ENCODE measurements at places on chromosomes 5 and 9.
A peak's percentile ranks its signal among the peaks of the same experiment; 100 is the strongest.

DNA sequence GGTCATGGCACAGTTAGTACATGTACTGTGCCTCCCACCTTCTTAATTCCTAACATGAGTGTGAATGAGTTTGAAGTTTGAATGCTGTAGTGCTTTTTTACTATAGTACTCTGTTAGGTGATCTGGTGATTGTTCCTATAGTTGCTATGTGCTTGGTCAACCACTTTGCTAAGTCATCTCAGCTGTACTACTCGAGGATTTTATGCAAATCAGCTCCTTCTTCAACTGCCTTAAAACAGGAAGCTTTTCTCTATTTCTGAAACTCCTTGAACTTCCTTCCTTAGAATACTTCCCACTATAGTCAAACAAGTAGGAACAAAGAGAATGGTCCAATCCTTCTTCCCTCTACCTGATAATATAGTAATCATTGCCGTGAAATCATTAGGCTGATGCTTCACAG is 219.6 kb downstream of the CTNND2 start:
- no peak for DNase-seq

DNA sequence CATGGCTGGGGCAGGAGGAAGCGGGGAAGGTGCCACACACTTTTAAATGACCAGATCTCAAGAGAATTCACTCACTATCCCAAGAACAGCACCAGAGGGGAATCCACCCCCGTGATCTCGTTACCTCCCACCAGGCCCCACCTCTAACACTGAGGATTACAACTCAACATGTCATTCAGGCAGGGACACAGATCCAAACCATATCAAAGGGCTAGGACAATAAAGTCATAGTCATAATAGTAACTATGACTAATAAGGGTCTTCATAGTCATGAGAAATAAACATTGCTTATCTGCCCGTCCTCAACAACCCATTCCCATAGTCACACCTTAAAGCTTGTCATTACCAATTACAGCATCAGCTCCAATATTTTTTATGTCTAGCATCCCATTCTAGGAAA is 65.3 kb upstream of the SMC2 start:
- DNase-seq: no peak

DNA sequence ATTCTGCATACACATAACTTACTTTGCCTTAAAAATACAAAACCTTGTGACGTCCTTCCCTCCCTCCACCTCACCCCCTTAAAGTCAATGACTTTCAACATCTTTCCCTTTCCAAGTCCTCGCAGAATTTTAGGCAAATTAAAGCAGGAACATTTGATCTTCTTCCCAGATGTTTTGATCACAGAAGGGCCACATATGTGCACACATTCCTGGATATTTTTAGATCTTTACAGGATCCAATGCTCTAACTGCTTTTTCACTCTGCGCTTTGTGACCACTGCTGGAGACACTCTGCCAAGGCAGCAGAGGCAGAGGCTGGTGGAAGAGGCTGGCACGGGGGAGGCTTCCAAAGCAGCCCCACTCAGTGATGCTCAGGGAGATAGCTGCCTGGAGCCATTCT is 130.7 kb downstream of the SEC61B start:
- no peak for DNase-seq

DNA sequence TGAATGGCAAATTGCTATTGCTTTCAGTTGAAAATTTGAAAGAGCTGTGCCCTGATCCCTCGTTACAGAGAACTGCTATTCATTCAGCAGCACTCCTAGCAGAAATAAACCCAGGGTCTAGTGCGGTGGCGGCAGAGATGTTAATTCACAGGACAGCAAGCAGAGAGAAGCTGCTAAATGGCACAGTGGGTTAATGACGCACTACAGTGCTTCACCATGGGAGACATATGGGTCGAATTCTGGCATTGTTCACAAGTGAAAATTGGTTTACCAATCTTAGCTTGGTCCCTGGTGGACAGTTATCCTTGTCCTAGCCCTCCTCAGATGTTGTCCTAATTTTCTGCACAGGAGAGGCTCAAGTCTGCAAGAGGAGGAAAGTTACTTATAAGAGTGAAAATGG is 807.4 kb downstream of the TLE1 start:
- DNase-seq: peak; percentile 14

DNA sequence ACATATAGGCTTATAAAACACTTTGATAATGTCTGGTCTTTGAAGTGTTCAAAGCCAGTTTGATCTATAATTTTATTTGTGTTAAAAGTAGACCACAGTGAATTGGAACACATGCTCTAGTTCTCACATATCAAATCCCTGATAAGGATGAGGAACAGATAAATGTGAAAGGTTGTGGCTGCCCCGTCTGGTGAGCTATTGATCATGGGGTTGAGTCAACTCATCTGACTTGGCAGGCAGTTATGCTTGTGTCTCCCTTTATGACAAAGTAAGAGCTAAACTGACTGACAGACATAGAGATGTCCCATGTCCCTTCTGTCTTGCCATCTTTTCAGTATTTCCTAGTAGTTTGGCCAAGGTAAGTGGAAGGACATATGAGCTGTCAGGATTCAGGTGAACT is 2.9 kb upstream of the ERMP1 start:
- no peak for DNase-seq

DNA sequence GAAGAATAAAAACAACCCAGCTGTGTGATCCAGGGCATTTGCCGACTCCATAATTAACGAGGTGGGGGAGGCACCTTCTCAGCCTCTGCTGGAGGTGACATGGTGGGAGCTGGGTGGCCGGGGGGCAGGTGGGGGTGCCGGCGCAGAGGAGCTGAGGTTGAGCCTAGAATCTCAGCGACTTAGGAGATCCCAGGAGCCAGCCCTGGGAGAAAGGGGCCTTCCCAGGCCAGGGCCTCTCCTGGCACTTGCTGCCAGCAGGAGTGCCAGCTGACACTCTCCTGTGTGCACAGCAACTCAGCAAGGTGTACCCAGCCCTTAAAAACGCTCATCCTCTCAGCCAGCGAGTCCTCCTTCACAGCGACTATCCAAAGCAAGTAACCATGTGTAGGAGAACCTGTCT is 62.8 kb upstream of the FCN1 start:
- DNase-seq: no peak

DNA sequence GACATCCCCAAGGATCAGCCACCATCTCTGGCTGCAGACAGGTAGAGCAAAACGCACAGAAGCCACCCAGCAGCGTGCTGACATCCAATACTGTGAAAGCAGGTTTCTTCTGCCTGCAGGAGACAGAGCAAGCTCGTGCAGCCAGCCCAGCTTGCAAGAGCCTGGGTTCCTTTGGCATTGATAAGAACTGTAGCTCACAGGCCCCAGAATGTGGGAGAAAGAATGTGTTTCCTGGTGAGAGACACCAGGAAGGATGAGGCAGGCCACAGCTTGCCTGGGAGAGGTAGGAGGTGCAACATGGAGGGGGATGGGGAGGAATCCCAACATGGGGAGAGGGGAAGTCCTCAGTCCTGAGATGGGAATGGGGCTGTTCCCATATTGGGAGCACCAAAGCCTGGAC is 34.0 kb upstream of the ARAP3 start:
- peak; percentile 21 for DNase-seq

DNA sequence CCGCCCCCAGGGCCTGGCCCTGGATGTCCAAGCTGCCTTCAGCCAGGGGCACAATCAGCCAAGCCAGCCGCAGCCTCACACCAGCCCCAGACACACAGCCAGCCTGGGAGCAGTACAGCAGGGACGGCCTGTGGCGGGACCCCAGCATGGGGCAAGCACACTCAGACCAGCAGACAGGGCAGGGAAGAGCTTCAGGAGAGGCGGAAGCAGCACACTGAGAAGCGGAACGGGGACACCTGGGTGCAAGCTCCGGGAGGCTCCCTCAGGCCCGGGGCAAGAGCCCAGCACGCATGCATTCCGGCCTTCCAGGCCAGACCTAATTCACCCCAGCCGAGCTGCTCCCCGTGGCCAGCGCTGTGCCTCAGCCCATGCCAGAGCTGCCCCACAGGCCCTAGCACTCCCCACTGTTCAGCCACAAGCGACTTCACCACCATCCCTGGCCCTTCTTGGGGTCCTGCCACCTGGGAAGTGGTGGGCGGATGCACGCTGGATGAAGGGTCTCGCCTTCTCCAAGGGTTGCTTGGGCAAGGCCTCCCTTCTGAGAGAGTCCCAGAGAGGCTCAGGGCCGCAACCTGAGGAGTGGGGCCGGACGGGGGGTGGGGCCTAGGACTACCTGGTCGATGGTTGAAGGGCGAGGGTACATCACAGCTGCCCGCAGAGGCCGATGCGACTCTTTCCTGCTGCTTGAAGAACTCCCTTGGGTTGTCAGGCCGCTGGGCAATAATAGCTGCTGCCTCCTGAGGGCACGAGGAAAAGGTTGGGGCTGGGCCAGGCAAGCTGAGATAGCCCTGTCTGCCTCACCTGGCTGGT is 13.4 kb downstream of the DBN1 start:
- no peak for DNase-seq

DNA sequence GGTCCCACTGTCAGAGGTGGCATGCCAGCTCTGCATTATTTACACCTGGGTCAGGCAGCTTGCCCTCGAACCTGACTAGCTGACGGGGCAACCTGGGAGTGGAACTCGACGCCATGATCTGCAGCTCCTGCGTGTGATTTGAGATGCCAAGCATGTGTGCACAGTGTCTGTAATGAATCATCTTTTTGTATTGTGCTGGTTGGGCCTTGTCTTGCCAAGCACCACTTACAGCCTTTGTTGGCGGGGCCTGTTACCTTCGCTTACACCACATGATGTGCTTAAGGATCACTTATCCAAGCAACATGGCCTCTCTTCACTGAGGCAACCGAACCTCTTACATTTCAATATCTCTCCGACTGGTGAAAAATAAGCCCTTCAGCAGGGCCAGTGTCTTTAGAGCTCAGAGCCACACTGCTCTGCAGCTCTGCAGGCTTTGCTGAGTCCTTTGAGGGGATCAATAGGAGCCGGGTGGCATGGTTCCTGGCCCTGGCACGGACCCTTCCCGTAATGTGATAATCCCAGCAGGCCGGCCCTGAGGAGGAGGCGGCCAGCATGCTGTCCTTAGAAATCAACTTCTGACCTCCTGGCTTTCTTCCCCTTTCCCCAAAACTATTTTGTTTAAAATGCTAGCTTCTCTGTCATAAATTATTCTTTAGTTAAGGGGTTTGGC is 297.7 kb upstream of the CD180 start:
- DNase-seq: no peak

DNA sequence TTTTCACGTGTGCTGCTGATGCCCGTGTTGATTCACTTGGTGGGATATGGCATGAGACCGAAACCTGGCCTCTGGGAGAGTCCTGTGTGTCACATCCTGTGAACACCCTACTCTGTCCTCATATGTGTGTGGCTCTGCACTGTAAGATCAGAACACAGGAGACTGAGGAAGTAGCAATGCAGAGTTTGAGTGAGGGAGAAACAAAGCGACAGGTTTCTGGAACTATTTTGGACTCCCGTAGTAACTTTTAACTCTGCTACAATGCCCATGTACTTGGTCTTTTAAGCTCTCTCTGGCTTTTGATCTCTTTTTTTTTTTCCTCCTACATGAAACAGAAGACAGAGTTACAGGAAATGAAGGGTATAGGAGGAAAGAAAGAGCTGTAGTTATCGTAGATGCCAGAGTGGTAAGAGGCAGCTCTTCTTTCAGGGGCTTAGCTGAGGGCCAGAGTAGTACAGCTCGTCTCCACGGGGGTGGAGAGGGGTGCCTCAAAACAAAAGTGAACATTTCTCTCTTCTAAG is 26.6 kb downstream of the GRAMD2B start:
- no peak for DNase-seq

GRCh38 chr5:55692509-55692908 is 19.6 kb downstream of the SLC38A9 start:
- no peak for DNase-seq

GRCh38 chr9:14231196-14231990 is 82.5 kb downstream of the NFIB start:
- no peak for DNase-seq

DNA sequence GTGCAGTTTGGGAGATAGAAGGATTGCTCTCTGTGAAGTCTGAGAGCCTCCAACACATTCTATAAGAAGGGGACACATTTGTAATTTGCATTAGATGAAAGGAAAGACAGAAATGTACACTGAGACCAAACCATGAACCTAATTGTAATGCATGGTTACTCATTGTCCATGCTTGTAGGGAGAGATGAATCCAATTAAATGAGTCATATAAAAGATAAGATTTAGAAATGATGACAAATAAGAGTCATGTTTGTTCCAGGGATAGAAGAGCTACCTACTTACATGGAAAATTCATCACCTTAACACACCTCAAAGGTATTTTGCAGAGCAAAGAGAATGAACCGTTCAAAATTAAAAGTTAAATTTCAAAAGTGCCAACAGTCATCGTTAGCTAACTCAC is 85.1 kb downstream of the FBXL7 start:
- DNase-seq: no peak

- no peak for DNase-seq
Observed at GRCh38 chr9:77507212-77507961, 140.7 kb downstream of the GNA14 start.

DNA sequence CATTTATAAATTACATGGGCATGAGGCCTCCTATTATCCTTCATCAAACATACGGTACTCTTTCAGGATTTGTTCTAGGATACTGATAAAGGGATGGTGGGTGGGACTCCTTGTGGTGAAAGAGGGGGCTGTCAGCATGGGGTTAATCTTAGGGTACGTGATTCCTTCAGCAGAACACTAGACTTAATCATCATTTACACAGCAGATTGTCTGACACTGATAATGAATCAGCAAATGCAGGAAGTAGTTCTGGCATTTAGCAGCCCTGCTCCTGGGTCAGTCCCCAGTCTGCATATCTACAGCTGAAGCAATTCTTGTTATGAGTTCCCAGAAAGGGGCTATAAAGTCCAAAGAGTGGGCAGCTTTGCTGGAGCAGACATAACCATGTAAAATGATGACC is 384.6 kb downstream of the SPOCK1 start:
- no peak for DNase-seq

DNA sequence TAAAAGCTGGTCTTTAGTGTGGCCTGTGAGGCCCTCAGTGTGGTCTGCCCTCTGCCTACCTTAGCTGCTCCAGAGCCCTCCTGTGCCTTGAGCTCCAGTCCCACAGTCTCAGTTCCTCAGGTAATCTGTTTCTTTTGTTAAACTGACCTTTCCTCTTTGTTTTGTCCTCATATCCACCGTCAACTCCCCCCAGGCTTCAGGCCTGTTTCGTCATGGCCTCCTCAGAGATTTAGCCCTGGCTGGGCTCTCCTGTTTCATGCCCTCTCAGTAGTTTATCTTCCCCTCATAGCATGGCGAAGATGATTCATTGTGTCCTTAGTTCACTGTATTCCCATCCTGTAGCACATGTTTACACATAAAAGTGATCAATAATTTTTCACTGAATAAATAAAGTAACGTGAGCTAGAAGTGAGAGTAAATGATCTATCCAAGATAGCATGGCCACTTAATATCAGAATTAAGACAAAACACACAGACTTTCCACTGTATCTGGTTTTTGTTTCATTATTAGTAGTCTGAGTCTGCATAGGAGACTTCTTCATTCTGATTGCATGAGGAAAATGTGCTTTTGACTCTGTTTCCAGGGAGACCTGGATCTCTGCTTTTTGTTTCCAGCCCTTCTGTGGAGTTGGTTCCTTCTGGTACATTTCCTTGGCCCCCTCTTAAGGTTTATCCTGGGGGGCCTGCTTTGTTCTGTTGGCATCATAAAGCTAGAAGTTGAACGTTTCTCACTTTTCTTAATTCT is 70.5 kb downstream of the SNX24 start:
- no peak for DNase-seq
